Umbilical cord (tissue), 2 donors: ENCODE measurements at places on chromosomes 3 and 15.

DNA sequence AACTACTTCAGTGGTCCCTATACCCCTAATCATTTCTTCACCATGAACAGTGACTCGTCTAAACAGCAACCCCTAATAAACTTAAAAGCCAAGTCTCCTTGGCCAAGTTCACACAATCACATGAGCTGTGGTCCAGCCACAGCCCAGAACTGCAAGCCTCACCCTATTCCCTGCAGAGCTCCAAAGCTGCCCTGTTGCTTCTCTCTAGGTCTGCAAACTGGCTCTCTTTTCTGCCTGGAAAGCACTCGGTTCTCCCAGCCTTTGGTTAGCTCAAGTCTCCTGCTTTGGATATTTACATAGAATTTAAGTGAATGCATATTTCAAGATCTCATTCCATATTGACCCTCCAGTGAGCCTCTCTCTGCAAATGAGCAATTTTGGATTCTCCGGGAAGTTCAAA, 107.0 kb downstream of the TOP2B start:
- DNase-seq = no peak

- DNase-seq = no peak
These were observed 199.4 kb upstream of the ARHGEF26 start for GRCh38 chr3:153921826-153922225.

GRCh38 chr3:32551496-32551895, 19.2 kb downstream of the DYNC1LI1 start:
- no peak for DNase-seq

DNA sequence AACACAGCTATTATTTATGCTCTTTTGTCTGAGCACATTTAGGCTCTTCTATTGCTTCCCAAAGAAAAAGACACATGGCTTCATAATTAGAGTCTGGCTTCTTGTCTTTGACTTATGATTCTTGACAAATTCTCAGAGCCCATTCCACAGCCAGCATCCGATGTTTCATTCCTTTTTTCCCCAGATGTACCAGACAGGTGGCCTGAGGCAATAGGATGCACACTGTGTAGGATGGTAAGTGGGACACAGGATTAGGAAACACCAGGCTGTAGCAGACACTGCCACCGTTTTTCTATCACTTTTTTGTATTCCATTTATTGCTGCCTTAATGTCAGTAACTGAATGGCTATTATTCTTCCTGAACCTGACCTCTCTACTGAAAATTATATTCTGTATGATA, 188.9 kb upstream of the CDIN1 start:
- no peak for DNase-seq

DNA sequence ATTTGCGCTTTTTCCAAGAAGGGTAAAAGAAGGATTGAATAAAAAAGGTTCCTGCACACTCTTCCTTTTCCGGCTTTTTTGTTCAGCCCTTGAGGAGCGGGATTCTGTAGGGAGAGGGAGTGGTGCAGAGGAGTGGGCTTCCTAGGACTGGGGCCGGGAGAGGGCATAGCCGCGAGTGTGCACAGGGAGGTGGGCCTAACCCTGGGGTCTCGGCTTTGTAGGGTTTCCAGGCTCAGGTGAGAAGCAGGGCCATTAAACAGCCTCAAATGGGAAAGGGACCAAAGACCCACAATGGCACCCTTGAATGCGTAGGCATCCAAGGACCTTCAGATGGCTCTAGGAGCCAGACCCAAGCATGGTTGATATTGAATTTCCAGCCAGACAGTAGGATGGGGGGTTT, 35.4 kb upstream of the RAB6B start:
- no peak for DNase-seq

DNA sequence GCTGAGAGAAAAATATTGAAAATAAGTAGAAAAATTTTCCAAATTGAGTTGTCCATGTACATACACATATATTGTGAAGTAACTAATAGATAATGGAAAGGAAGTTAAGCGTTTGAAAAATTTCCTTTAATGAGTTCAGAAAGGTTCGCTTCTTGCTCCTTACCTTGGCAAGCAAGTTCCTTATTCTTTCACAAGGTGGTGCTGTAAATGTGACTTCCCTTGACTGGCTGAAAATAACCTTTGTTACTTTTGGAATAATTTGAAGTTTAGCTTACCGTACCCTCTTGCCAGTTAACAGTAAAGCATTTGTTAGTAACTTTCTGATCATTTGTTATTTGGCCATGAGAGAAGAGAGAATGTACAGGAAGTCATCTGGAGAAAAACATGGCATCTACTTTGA, 41.6 kb downstream of the PYDC2 start:
- no peak for DNase-seq

- DNase-seq = no peak
These were observed 39.4 kb downstream of the KPNA1 start for GRCh38 chr3:122475316-122475715.

DNA sequence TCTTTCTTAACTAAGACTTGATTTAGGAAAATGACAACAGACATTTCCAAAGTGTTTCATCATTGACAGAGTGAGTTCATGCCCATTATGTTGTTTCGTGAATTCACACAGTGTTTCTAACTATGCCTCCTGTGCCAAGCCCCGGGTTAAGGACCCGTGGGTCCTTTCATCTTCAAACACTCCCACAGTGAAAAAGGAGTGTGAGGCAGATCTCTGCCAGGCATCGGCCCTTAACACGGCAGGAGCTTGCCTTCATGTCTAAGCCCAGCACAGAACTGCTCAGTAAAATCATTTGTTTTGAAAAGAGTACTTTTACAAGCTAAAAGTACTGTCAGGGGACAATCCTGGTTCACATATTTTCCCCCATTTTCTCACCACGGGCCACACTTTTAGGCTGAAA, 80.0 kb upstream of the FOXB1 start:
- no peak for DNase-seq

GRCh38 chr3:113228498-113229286, 17.3 kb downstream of the BOC start:
- peak; percentile 98 for DNase-seq

DNA sequence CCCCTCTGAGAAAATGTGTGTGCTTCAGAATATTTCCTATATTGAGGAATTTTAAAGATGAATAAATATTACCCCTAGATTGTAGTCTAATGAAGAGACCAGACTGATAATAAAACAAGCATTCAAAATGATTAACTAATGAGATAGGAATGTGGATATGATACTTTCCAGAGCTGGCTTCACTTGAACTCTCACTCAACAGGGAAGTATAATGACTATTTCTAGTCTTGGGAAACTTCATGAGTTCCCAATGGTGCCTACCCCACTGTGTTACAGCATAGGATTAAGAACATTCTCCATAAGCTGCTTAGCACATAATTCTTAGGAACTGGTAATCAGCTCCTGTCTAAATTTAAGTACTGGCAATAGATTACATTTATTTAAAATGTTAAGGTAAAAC, 261.5 kb upstream of the ZNF385D start:
- peak; percentile 46 for DNase-seq

- peak; percentile 85 for DNase-seq
These were observed 203.8 kb downstream of the UACA start for GRCh38 chr15:70559265-70560239.

DNA sequence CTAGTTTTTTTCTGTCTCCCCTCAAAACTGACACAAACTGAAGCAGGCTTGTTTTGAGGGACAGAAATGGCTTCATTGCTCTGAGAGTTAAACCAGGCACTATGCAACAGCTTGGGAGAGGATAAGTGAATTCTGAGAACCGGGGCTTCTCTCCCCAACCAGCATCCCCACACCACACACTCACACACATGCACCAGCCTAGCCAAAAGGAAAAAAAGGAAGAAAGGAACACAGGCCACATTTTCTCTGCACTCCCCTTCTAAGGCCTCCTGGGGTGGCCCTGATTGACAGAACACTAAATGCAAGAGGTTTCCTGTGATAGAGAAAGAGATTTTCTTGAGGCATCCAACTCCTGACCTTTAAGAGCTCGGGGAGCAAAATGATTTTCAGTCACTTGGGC, 177.5 kb downstream of the TLE3 start:
- no peak for DNase-seq

DNA sequence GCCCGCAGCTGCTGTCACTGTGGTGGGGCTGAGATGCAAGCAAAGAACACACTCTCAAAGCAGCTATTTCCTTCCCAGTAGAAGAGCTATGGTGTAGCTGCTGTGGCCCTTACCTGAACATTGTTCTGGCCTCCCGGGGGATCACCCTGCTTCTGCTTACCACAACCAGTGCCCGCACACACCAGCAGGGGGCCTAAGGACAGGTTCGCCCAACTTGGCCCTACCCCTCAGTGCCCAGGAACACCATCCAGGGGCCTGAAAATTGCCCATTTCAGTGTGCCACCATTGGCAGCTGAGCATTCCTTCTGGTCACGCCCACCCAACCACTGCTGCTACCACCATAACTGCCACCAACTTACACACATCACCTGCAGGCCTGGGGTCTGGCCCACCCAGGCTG, 113.0 kb downstream of the TP63 start:
- DNase-seq = no peak

DNA sequence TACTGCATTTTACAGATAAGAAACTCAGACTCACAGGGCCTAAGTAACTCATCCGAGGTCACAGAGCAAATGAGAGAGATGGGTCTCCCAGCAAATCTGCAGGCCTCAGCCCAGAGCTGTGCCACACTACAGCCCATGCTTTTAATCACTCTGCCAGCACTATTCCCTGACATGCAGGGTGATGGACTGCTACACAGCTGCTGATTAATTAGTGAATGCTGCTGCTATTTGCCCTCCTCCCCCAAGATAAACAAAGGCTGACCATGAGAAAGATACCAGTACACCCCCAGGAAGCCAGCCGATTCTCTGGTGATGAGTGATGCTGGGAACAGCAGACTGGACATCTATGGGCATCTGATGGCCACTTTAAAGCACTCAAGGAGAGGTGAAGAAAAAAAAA, 39.3 kb downstream of the RFTN1 start:
- no peak for DNase-seq

DNA sequence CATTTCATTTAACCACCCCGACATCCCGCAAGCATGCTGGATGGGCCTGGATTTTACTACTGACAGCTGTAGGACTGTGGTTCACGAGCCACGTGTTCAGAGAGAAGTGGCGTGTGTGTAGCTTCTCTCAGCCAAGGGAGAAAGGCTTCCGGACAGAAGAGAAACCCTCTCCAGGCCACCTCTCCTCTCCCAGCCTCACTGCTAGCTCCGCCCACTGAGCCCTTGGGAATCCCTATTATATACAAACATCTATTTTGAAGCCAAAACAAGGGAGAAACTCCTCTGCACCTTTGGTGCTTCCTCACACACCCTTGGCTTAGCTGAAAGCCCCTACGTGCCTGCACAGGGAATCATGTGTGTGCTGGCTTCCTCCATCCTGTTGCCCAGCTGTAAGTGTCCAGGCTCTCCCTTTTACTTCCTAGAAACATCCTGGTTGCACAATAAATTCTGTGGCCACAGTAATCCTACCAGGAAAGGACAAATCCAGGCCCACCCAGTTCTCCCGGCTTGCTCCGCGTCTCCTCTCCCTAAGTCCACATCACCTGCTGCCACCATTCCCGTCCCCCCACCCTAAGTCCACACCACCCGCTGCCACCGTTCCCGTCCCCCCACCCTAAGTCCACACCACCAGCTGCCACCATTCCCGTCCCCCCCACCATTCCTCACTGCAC, 30.5 kb downstream of the PCSK6 start:
- no peak for DNase-seq

DNA sequence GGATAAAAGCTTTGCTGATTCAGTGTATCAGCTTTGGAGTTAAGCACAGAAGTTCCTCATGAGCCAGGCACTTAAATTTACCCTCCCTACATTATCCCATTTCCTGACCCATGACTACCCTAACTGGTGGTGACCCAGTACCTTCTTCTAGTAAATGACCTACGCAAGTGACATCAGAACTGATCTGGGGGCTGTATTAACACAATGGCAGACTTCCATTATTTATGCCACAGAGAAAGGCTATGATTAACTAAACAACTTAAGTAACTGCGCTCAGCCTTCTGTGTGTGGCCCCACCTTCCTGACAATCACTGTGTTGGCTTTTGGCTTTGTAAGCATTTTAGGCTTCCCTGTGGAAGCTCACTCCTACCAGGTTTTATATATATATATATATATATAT, 1.9 kb downstream of the MB21D2 start:
- no peak for DNase-seq

- no peak for DNase-seq
These were observed 27.6 kb upstream of the TM2D3 start for GRCh38 chr15:101679806-101680205.

GRCh38 chr3:38491215-38491614, 4.9 kb upstream of the EXOG start:
- no peak for DNase-seq

DNA sequence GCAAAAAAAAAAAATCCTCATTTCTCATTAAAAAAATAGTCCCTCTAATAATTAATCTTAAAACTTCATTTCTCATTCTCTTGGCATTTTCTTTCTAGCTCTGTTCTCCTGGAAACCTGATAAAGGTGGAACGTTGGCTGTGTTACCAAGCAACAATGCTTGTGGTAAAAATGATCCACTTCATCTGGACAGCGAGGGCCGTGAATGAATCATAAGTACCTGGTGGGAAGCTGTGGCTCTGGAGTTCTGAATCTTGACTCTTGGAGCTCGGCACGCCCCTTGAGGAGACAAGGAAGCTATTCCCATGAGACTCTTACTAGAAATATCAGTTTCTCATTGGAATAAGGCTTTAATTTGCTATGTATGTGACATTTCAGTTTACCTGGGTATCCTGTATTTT, 32.5 kb downstream of the BCL2L10 start:
- no peak for DNase-seq

- no peak for DNase-seq
These were observed 3.6 kb downstream of the CHSY1 start for GRCh38 chr15:101248274-101248673.

- no peak for DNase-seq
These were observed 898.7 kb downstream of the NSUN3 start for GRCh38 chr3:94961423-94962100.

GRCh38 chr15:64651601-64652191, 123.7 kb downstream of the RBPMS2 start:
- no peak for DNase-seq

GRCh38 chr3:63981980-63982379, 41.3 kb downstream of the PSMD6 start:
- DNase-seq = no peak

DNA sequence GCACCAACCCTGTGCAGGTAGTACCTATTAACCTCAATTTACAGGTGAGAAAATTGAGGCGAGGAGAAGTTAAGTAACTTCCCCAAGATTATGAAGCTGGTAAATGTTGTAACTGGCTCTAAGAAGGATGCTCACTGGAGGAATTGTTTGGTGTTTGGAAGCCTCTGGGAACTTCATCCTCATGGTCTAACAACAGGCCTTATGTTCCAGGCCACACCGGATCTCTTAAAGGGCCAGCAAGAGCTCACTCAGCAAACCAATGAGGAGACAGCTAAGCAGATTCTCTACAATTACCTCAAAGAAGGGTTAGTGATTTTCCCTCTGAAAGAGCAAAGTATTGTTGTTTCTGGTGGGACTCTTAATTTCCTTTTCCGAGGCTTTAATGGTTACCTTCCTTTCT, 63.9 kb downstream of the CGNL1 start:
- DNase-seq = peak; percentile 63

- peak; percentile 41 for DNase-seq
These were observed 406 bp upstream of the GABRB3 start for GRCh38 chr15:26773067-26773877.
